Stimulated activated CD8-positive, alpha-beta memory T cell treated with anti-CD3 and anti-CD28 coated beads, Interleukin-15, amount 100 ng/mL, for 24 hours (primary cell): ENCODE measurements at places on chromosomes 4 and X.

GRCh38 chr4:69999420-69999819 lies 3.7 kb downstream of the STATH start:
- no peak for DNase-seq

GRCh38 chr4:48503233-48504025 lies 13.4 kb downstream of the ZAR1 start:
- no peak for DNase-seq

- no peak for DNase-seq
Measured at GRCh38 chr4:17707671-17708070, 73.8 kb downstream of the FAM184B start.

DNA sequence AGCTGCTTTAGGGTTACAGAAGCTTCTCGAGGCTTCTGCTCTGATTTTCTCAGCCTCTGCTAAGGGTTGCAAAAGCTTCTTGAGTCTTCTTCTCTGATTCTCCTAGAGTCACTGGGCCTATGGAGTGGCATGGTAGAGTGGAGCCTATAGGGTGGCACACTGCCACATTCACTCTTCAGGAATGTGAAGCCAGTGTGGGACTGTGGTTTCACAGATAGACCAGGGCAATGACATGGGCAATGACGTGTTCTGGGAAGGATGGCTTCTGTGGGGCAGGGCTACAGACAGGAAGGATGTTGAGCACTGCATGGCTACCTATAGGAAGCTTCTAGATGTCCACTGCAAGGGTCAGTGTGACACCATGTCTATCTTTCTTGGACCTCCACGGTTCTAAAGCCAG lies 11.0 kb upstream of the MAMLD1 start:
- no peak for DNase-seq

DNA sequence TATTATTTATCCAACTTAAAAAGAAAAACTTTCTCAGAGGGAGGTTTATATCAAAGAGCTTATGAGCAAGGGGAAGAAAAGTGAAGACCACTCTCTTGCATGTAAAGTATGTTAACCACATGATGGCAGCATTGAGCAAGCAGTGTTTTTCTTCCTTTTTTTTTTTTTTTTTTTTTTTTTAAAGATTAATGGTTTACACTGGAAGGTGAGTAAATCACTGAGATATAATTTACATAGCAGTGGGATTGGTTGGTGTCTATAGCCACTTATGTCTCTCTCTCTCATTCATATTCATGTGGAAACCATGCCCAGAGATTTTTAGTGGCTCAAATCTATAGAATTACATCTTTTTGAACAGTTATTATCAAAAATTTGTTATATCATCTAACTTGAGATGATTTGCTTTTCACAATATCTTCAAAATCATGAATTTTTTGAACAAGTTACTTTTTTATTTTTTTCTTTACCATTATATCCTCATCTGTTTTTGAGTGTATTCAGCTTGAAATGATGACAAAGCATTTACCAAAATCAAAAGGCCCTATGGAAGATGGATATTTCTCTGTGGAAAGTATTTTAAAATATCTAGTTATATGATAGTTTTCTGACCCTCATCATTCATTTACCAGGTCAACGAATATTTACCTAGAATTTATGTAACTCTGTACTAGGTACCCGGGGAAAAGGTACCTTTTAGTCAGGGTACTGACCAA lies 31.6 kb downstream of the MTHFD2L start:
- DNase-seq: no peak

DNA sequence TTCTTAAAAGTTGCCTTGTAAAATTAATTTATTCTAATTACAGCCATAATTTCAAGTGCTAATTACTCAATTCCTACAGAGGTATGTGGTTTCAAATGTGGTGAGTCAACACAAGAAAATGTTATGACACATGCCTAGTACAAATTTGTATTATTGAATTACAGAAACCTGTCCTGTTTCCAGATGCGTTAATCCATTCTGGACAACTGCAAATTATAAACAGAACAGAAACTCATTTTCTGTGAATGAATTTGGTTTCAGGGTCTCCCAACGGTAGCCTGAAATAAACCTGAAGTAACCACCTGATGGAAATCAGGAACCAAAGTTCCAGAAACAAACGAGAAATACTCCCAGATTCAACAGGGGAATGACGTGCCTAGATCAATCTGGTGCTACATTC lies 328.6 kb upstream of the F9 start:
- DNase-seq: no peak
